ENCODE measurements at places on chromosomes 2 and 18.

DNA sequence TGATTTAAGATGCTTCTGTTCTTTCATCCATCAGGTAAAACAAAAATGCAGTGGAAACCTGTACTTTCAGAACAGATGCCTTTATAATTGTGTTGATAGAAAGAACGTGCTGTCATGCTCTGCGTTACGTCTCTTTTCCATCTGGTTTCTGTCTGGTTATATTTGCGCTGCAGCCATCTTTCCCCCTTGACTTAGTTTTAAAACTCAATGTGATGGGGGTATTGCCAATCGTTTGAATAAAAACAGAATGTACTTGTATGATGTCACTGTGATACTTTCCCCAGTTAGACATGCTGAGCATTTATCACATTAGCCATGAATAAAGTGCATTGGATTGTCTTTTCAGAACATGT lies 508.6 kb downstream of the ADCYAP1 start:
- DNase-seq: no peak

- no peak for DNase-seq
Measured at GRCh38 chr2:150981826-150982225, 279.8 kb downstream of the RBM43 start.

GRCh38 chr2:198168651-198169050 lies 364.3 kb downstream of the PLCL1 start:
- no peak for DNase-seq

GRCh38 chr2:181672255-181673008 lies 7.9 kb downstream of the NEUROD1 start:
- DNase-seq: no peak

DNA sequence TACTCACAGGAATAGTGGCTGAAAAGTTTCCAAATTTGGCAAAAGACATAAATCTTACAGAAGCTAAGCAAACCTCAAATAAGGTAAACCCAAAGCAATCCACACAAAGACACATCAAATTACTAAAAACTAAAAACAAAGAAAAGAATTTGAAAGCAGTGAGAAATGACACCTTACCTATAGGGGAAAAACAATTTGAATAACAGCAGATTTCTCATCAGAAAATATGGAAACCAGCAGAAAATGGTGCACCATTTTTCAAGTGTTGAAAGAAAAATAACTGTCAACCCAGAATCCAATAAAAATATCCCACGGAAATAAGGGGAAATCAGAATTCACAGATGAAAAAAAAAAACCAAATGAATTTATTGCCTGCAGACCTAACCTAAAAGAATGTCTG lies 138.6 kb downstream of the PIGN start:
- DNase-seq: no peak

DNA sequence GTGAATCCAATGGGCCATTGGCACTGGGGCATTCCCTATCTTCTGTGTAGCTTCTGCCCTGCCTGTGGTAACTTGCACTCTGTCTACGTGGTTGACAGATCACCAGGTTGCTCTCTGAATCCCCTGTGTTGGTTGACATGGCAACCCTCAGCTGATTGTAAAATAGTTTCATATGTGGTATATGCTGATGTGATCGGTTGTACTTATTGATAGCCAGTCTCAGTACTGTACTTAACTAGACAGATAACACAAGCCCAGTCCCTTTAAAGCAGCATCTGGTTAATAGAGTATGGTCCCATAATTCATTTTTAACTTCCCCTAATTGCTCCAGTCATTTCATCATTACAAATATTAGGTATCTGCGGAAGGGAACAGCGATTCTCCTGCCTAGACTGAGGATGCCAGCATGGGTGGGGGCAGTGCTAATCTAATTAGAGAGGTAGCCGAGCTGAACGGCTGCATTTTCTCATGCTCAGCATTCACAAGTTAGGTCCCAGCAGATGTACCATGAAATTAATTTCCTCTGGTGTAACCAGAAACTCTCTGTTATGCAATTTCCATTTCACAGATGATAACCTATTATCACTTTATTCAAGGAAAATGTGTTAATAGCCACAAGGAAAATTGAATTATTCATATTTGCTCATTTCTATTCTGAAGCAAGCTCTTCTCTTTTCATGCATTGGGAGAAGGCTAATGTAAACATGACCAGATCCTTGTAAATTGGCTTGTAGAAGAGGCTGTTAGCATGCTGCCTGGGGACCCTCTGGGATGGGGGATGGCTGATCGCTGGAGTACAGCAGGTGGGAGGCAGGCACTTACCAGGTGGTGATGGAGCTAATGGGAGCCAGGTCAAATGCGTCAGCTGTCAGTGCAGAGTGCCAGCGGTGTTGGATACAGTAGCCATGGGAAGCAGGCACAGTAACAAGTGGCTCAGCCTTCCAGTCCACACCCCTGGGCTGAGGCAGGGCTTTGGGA lies 608.3 kb downstream of the GALR1 start:
- DNase-seq: peak; percentile 75

- no peak for DNase-seq
Measured at GRCh38 chr2:144668493-144669110, 148.7 kb upstream of the ZEB2 start.

- no peak for DNase-seq
Measured at GRCh38 chr2:120776649-120777048, 41.0 kb downstream of the GLI2 start.

DNA sequence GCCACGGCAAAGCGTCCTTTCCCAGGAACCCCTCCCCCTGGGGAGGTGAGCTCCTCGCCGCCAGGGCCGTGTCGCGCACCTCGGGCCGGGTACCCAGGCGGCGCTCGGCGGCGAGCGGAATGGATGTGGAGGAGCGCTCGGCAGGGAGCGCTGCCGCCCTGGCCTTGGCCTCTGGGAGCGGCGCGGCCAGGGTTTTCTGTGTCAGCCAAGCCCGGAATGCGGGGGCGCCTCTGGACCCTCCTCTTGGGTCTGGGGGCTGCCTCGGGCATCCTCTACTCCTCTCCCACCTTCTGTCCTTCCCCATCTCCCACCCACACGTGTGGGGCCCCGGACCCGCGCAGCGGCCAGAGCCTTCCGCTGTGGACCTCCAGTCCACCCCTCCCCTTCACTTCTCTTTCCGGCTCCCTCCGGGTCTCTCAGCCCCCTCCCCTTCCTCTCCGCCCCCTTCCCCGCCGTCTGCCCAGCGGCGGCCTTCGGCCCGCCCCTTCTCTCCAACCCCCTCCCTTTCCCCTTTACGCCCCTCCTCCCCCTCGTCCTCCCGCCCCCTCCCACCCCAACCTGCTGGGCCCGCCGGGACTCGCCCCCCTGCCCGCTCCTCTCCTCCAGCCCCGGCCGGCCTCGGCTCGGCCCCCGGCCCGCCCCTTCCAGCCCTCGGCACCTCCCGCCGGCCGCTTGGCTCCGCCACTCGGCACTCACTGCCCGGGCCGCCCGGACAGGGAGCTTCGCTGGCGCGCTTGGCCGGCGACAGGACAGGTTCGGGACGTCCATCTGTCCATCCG lies at the start of gene MERTK:
Gene MERTK (plus strand): TSS at position 684 of the 779 bp plus-strand sequence. CDS start 129 bp downstream, outside the sequence.
- DNase-seq: peak; percentile 72
